ENCODE measurements at places on chromosomes 7 and 10.

DNA sequence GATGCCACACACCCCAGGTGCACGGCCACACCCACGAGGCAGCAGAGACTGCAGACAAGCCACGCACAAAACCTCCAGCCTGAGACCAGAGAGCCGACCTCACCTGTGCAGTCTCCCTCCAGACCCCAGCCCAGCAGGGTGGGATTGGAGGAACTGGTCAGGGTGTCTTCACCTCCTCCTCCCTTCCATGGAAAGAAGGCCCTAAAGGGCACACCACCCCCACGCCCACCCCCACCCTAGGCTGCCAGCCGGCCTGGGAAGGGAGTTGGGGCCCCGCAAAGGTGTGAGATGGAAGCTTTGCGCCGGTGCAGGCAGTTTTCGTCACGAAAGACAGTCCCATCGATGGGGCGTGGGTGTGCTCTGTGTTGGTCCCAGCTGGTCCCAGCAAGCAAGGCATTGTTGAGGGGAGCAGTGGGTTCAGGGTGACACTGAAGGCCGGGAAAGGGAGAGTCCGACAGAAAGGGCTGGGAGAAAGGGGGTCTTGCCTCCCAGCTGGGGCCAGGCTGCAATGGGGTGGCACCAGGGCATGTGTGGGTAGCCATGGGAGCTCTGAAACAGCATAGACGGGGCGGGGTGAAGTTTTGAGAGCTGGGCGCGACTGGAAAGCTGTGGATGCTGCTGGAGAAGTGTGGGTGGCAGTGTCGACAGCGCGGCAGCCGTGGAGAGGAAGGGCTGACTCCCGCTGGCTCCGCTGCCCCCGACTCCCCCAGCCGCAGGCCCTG lies 349.2 kb downstream of the GLRX3 start:
- no peaks in the 10 kb centered on the region for H3K36me3 ChIP-seq
- H3K4me1 ChIP-seq: no peaks in the 10 kb centered on the region
- H3K4me3 ChIP-seq: no peak overlapping the region
- DNase-seq: no peak
- H3K27ac ChIP-seq: no peak overlapping the region

GRCh38 chr10:124384172-124384571 lies 34.6 kb downstream of the OAT start:
- no peak overlapping the region for H3K4me3 ChIP-seq
- no peak overlapping the region for H3K27ac ChIP-seq
- H3K4me1 ChIP-seq: no peaks in the 10 kb centered on the region
- peaks cover 24% of the 10 kb centered on the region for H3K27me3 ChIP-seq

- DNase-seq: no peak
- no peaks in the 10 kb centered on the region for H3K27me3 ChIP-seq
- no peak overlapping the region for H3K4me3 ChIP-seq
- H3K27ac ChIP-seq: no peak overlapping the region
- no peaks in the 10 kb centered on the region for H3K4me1 ChIP-seq
- H3K36me3 ChIP-seq: no peaks in the 10 kb centered on the region
Observed at GRCh38 chr10:78672918-78673317, 395.8 kb upstream of the ZMIZ1 start.

DNA sequence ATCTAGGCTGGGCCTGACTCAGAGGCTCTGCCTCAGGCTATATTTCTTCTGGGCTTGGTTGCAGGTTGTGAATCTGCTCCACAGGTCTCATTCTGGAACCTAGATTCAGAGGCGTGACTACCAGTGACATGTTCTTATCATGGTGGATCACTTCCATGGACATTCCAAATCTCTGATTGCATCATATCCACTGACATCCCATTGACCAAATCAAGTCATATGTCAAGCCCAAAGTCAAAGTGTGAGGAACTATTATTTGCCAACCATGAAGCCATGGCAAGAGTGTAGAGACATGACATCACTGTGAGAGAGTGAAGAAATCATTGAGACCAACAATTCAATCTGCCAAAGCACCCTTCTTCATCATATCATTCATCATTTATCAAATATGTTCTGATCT lies 11.9 kb upstream of the ODAD2 start:
- H3K36me3 ChIP-seq: no peaks in the 10 kb centered on the region
- DNase-seq: no peak
- H3K27me3 ChIP-seq: peaks cover 1% of the 10 kb centered on the region
- H3K4me1 ChIP-seq: no peaks in the 10 kb centered on the region
- H3K27ac ChIP-seq: no peak overlapping the region

DNA sequence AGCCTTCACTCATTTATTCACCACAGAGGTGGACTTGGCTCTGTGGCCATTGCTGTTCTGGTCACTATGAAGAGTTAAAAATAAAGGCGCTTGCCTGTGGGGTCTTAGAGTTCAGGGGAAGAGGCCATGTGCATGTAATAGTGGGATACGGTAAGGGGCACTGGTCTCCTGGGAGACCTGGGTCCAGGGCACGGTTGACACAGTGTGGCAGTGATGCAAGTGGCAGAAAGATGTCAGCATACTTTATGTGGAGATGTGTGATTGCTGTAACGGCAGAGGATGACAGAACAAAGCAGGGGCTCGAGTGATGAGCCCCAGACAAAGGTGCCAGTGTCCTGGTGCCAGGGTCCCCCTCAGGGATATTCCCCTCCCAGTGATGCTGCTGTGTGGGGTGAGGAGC lies 8.6 kb downstream of the ZSCAN25 start:
- peaks cover 35% of the 10 kb centered on the region for H3K36me3 ChIP-seq
- no peak overlapping the region for H3K4me3 ChIP-seq
- no peaks in the 10 kb centered on the region for H3K27me3 ChIP-seq
- no peak overlapping the region for H3K27ac ChIP-seq
- no peak for DNase-seq

- peaks cover under 1% of the 10 kb centered on the region for H3K27me3 ChIP-seq
- no peak overlapping the region for H3K4me3 ChIP-seq
- no peak for DNase-seq
- H3K4me1 ChIP-seq: peaks cover 10% of the 10 kb centered on the region
Observed at GRCh38 chr7:130845581-130846085, 111.6 kb upstream of the KLF14 start.

GRCh38 chr10:91307489-91307888 lies 87.0 kb downstream of the PCGF5 start:
- H3K4me1 ChIP-seq: no peaks in the 10 kb centered on the region
- no peak overlapping the region for H3K27ac ChIP-seq
- DNase-seq: no peak
- no peaks in the 10 kb centered on the region for H3K36me3 ChIP-seq
- H3K27me3 ChIP-seq: peaks cover 10% of the 10 kb centered on the region

GRCh38 chr7:78413568-78413967 lies 615.0 kb downstream of the PHTF2 start:
- no peak overlapping the region for H3K27ac ChIP-seq
- H3K36me3 ChIP-seq: no peaks in the 10 kb centered on the region
- H3K4me3 ChIP-seq: no peak overlapping the region
- no peak for DNase-seq

GRCh38 chr7:98559958-98560357 lies 57.1 kb upstream of the NPTX2 start:
- H3K27me3 ChIP-seq: peaks cover 4% of the 10 kb centered on the region
- no peaks in the 10 kb centered on the region for H3K36me3 ChIP-seq
- H3K27ac ChIP-seq: no peak overlapping the region
- H3K4me1 ChIP-seq: no peaks in the 10 kb centered on the region
- H3K4me3 ChIP-seq: no peak overlapping the region

GRCh38 chr10:24289235-24289634 lies 80.3 kb downstream of the KIAA1217 start:
- H3K4me1 ChIP-seq: no peaks in the 10 kb centered on the region
- H3K4me3 ChIP-seq: no peak overlapping the region
- H3K27me3 ChIP-seq: peaks cover 3% of the 10 kb centered on the region
- no peak overlapping the region for H3K27ac ChIP-seq
- no peak for DNase-seq
- peaks cover 2% of the 10 kb centered on the region for H3K36me3 ChIP-seq

DNA sequence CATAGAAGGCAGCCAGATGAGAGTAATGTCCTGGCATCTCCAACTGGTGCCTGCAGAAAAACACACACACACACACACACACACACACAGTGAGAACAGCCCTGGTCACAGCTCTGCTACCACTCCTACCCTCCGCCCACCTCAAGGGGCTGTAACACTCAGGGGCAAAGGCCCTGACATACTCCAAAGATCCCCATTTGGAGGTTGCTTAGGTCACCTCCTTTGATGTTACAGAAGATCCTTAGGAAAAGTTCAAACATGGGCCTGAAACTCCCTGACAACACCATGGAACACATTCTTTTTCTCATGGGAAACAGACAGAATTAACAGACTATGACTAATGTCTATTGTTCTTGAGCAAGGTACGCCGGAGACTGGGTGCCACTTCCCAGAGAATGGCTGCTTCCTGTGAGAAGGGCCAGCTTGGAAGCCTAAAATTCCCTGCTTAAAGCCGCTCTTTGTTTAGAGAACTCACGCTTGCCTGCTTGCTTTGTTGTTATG lies 27.7 kb downstream of the DENND11 start:
- peak overlapping the region; percentile 60 for H3K27ac ChIP-seq
- peaks cover 6% of the 10 kb centered on the region for H3K4me1 ChIP-seq
- H3K4me3 ChIP-seq: no peak overlapping the region
- peaks cover 17% of the 10 kb centered on the region for H3K36me3 ChIP-seq
- H3K27me3 ChIP-seq: no peaks in the 10 kb centered on the region

- DNase-seq: no peak
- no peak overlapping the region for H3K4me3 ChIP-seq
- no peaks in the 10 kb centered on the region for H3K36me3 ChIP-seq
Observed at GRCh38 chr7:97466999-97467740, 264.7 kb upstream of the TAC1 start.

DNA sequence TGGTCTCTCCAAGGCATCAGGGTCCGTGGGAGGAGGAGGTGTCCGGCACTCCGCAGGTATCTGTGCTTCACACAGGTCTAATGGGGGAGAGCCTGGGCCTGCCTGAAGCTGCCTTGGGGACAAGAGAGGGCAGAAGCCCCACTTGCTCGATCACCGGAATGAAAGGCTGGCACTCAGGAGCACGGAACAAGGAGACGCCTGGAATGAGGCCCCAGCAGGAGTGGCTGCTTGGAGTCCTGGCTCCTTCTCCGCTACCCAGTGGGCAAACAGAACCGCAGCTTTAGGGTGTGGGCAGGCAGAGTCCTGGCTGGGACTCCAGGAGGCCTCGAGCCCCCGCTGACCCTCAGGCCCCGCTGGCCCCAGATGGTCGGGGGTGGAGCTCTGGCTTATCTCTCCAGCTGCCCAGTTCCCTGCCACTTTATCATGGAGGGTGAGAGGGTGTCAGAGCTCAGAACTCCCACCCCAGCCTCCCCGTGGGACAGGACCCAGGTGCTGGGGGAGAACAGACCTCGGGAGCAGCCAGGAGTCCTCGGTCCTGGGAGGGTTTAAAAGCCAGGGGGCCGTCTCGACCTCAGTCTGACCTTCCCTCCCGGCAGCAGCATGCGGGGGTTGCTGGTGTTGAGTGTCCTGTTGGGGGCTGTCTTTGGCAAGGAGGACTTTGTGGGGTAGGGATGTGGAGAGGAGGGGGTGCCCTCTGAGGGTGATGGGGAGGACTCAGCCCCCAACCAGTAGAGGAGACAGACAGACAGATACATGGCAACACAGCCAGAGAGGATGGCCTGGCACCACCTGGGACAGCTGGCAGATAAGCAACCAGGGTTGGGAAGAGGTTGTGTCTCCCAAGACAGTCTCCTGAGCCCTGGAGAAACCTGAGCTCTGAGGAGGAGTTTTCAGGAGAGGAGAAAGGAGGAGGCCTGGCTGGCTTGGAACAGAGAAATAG lies at the start of gene CPA1:
TSS of gene CPA1 (plus strand) at position 574 of the 940 bp plus-strand sequence. CDS start at position 601, 27 bp downstream.
- no peaks in the 10 kb centered on the region for H3K4me1 ChIP-seq
- no peak within 1 kb of the TSS for H3K4me3 ChIP-seq
- peaks cover 2% of the 10 kb centered on the region for H3K36me3 ChIP-seq
- H3K27me3 ChIP-seq: peaks cover 3% of the 10 kb centered on the region

- no peak overlapping the region for H3K4me3 ChIP-seq
- no peak overlapping the region for H3K27ac ChIP-seq
- H3K27me3 ChIP-seq: peaks cover 8% of the 10 kb centered on the region
- no peaks in the 10 kb centered on the region for H3K4me1 ChIP-seq
- DNase-seq: no peak
Observed at GRCh38 chr10:21505711-21506278, 19.7 kb downstream of the SKIDA1 start.

GRCh38 chr7:134948246-134948645 lies 38.1 kb upstream of the AGBL3 start:
- H3K4me1 ChIP-seq: peaks cover 3% of the 10 kb centered on the region
- H3K36me3 ChIP-seq: peaks cover 2% of the 10 kb centered on the region
- peaks cover 6% of the 10 kb centered on the region for H3K27me3 ChIP-seq
- no peak overlapping the region for H3K27ac ChIP-seq

DNA sequence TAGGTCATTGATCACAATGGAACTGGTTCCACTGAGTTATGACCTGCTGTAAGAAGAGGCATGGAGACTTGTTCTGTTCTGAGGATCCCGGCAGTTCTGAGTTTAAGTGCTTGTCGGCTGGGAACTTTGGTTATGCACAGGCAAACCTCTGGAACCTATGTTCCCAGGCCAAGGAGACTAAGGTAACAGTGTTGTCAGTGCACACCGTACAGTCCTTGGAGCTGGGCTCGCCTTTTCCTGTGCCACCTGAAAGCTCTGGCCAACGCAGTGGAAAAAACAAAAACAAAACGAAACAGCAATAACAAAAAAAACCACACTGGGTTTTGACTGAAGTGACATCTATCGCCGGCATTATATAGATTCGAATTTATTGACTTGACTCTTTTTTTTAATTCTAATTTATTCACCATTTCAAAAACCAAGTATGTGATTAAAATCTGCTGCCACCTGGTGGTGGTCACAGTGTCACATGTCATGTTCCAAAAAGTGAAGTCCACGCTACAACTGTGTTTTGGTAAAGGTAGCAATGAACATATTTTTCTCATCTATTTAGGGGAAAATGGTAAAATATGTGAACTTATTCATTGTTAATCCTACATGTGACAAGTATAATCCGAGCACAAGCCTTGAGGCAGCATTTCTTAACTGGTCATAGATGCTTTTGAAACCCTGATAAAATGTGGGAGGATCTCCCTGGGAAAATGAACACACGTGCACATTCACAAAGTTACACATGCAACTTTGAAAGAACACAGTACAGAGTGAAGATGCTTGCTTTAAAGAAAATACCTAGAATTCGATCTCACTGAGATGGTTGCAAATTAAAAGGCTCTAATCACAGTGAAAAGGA lies 113.8 kb upstream of the PPP2R2D start:
- DNase-seq: no peak
- H3K27ac ChIP-seq: no peak overlapping the region
- no peak overlapping the region for H3K4me3 ChIP-seq
- H3K27me3 ChIP-seq: peaks cover 8% of the 10 kb centered on the region
- peaks cover 5% of the 10 kb centered on the region for H3K36me3 ChIP-seq

DNA sequence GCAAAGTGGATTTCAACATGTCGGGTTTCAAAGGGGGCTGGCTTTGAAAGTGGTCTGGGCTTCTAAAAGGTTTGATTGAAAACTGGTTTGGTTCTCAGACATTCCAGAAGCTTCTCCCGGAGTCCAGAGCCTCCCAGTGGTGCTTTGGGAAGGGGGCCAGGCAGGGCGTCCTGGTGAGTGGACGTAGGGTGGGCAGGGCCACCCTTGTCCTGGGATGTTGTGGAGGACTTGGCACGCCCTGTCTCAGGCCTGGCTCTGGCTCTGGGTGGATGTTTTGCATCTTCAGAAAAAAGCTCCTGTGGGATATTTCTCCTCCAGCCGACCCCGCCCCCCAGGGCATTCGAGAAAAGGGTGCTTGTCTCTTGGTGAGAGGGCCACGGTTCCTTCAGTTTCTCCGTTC lies 31.2 kb downstream of the GRIFIN start:
- no peaks in the 10 kb centered on the region for H3K27me3 ChIP-seq
- no peak overlapping the region for H3K4me3 ChIP-seq
- DNase-seq: no peak
- peaks cover 5% of the 10 kb centered on the region for H3K4me1 ChIP-seq
- no peaks in the 10 kb centered on the region for H3K36me3 ChIP-seq

- H3K27me3 ChIP-seq: no peaks in the 10 kb centered on the region
- H3K4me3 ChIP-seq: no peak overlapping the region
- H3K36me3 ChIP-seq: peaks cover 3% of the 10 kb centered on the region
- H3K4me1 ChIP-seq: no peaks in the 10 kb centered on the region
- DNase-seq: no peak
Observed at GRCh38 chr7:33432821-33433220, 303.5 kb downstream of the BBS9 start.
